ENCODE measurements at places on chromosomes 6 and 20.

DNA sequence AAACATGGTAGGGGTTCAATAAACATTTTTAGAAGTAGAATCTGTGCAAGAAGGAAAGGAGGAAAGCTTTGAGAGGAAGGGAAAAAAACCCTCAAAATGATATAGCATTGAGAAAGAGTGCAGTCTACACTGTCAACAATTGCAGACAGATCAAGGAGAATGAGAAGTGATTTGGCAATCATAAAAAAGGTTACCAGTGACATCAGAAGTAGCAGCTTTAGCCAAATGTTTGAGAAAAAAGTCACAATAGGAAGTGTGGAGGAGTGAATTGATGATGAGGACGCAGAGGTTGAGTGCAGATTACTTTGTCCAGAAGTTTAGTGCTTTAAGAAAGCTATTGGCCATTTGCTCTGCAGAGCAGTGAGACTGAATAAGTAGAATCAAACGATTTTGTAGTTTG, 155.0 kb downstream of the GJA1 start:
- DNase-seq, result no peak

DNA sequence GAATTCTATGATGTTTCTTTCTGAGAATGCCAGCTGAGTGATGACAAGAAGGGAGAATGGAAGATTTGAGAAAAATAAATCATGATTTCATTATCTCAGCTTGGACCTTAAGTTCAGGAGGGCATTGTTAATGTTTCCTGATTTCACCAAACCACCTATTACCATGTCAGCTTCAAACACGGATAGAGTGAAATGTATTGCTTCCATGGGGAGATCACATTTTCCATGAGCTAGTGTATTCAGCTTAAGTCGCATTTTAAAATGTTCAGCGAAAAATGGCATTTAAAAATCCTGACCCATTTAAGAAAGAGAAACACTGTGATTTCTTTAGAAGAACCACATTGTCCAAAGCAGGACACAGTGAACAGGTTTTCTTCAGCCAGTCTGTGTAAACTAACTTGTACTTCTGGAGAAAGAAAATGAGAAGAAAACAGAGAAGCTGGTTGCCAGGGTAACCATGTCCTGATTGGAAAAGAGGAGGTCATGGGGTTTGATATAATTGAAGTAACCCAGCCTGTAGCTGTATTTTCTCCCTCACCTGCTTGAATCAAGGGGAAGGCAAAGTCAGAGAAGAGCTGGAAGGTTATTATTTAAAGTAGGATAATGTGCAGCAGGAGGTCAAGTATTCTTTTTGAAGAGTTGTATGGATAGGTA, 684.1 kb upstream of the NRSN1 start:
- DNase-seq, result no peak

DNA sequence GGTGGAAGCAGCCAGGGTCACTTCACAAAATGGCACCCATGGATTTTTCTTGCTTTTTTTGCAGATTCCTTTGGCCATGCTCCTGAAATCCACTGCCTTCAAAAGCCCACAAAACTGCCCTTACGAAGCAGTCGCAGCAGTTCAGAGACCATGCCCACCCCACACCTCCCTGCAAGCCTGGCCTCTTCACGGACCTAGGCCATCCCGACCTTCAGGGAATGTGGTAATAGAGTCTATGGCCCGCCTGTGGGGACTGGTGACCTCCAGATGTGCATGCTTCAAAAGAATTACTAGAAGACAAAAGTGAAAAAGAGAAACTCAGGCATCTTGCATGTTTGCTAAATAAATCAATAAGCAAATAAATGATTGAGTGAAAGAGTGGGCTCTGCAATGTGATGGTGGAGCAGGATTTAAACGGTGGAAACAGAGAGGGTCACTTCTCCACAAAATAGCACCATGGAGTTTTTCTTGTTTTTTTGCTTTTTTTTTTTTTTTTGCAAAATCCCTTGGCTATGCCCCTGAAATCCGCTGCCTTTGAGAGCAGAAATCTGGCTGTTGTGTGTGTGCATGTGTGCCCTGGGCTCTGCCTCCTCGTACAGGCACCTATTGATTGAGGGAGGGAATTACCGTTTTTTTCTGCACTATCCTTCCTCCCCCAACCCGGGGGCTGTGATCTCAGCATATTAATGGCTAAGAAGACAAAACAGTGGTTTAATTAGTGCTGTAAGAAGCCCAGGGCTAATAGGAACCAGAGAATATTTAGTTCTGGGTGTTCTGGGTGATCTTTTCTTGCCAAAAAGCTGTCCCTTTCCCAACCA, 107.4 kb downstream of the PXDC1 start:
- DNase-seq, result no peak

GRCh38 chr20:48901326-48901725, 20.2 kb upstream of the ARFGEF2 start:
- no peak for DNase-seq

GRCh38 chr20:64113796-64114355, 6.5 kb upstream of the NPBWR2 start:
- DNase-seq, result no peak

DNA sequence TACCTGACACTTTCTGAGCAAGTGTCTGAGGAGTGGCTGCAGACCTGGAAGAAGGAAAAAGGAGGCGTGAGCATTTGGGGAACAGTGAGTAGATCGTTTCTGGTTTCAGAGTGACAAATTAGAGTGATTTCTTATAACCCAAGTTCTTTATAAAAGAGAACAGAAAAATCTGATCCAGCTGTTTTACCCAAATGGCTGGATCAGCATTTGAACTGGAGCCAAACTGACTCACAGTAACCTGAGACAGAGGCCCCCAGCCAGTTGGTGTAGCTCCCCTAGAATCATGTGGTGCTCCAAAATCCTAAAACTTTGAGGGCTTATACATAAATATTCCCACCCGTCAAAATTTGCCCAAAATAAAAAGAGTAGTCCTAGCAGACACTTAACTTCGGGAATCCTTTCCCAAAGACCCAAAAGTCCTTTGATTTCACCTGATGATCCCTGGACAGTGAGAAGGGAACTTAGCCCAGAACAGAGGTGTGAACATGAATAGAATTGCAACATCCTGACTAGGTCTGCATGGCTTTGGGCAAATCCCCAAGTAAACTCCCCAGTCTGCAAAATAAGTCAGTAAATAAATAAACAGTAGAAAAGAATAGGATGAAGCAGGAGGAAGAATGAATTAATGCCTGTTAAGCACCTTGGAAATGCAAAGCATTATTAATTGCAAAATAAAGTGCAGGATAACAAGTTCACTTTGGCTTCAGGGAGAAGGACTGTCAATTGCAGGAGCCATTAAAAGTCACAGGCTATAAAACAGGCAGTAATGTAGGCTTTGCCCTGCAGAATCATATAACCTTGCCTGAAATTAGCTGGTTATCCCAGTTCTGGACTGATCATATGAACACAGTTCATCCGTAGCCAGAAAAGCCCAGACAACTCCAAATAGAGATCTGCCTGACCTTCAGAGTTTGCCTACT, 262.0 kb upstream of the JARID2 start:
- no peak for DNase-seq

DNA sequence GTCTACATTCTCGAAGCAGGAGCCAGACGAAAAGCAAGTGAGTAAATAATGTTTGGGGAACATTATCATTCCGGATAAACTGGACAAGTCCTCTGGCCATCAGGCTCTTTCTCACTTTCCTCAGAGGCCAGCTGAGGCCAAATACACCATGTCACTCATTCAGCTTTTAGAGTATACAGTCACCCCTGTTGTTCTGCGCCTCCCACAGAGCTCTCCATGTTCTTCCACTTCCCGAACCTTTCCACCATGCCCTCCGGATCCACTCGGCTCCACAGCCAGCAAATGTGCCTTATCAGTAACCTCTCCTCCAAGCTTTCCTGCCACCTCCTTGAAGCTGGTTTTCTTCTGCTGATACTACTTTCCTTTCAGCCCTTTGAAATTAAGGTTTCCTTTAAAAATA, 31.7 kb downstream of the LATS1 start:
- no peak for DNase-seq

DNA sequence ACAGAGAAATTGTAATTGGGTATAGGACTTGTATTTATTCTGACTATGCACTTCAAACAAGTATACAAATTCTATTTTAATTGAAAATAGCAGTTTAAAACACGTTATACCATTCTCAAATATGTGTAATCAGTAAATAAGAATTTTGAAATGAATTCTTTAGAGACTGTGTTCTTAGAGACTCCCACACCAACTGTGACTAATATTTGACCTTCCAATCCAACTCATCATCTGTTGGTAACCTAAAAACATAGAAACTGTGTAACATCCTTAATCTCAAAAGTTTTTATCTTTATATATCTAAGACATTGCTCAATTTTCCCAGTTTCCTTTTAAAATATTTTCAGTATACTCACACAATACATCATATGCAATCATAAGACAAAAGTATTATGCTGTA, 83.9 kb downstream of the KHDRBS2 start:
- no peak for DNase-seq

DNA sequence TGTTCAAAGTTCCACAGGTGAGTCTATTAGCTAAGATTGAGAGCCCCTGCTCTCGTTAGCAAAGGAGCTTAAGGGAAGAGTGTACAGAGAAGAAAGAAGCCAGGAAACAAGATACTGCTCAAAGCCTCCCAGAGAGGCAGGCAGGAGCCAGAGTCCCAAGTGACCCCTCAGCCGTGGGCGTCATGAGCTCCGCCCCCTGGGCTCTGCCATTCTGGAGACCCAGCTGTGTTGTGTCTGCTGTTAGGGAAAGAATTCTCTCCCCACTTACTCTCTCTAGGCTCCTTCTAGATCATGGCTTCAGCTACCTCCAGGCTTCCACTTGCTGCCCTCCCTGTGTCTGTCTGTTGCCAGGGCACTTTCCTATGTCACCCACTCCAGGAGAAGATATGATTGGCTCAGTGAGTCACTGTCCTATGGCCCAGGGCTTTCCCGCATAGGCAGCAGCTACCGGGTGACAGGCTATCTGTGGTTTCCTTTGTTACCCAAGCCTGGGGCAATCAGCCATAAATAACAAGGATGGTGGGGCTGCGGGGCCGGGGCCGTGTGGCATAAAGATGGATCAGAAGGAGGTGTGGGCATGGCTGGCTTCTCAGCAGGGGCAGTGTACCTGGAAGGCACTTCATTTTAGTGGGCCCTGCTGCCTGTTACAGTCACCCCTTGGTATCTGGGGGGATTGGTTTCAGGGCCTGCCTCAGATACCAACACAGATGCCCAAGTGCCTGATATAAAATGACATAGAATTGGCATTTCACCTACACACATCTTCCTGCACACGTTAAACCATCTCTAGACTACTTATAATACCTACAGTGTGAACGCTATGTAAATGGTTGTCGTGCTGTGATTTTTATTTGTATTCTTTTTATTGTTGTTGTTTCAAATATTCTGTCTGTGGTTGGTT, 118.9 kb downstream of the ARMC2 start:
- DNase-seq, result no peak

- DNase-seq, result no peak
Measured at GRCh38 chr6:118963003-118963402, 28.0 kb upstream of the MCM9 start.

GRCh38 chr6:37047689-37048402, 42.4 kb downstream of the FGD2 start:
- no peak for DNase-seq

GRCh38 chr6:4809999-4810918, 34.1 kb downstream of the CDYL start:
- DNase-seq, result no peak

- DNase-seq, result no peak
Measured at GRCh38 chr6:139152892-139153271, 18.0 kb downstream of the HECA start.

DNA sequence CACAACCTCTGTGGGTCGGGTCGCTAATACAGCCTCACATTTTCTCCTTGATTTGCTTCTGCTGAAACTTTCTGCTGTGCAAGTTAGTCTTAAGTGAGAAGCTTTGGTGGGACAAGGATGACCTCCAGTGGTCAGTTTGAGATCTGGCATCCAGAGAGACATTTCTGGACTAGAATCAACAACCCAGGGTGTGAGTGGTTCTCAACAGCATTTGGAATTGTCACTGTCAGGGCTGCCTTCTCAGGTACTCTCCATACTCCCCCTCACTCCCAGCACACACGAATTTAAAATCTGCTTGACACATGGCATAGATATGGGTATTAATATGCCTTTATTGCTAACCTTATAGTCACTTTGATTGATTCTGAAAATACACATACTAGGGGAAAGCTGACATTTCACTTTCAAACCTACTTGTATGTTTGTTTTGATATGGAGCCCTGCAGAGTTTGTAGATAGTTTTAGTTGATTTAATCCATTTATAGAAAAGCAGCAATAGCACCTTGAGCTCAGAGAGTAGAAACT, 13.2 kb downstream of the OTOR start:
- no peak for DNase-seq

DNA sequence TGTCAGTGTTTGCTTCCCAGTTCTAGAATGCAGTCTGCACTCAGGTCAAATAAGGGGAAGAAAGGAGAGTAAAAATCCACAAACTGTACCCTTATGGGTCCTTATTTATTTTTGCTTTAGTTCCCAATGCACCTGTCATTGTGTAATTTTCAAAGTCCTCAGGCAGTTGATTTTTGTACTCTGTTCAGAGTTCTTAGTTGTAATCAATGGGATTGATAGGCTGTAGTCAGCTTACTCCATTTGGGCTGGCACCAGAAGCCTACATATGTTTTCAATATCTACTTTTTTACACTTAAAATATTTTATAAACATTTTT, 18.6 kb downstream of the AIG1 start:
- no peak for DNase-seq

DNA sequence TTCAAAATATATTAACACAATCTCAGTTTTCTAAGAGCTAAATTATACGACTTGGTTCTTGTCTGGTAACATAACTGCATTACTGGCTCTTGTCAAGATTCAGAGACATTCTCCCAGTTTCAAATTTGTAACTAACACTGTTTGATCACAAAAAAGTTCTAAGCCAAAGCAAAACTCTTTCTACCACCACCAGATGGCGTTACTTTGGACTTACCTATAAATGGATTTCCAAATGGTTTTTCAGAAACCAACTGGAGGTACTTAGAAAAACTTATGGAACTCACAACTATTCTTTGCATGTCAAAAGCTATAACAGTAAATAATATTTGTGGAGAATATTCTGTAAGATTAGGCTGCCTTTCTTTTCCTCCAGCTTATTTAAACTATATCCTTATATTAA, 34.2 kb upstream of the GFRAL start:
- DNase-seq, result no peak

GRCh38 chr6:7846966-7847818, 63.4 kb downstream of the TXNDC5 start:
- DNase-seq, result no peak

DNA sequence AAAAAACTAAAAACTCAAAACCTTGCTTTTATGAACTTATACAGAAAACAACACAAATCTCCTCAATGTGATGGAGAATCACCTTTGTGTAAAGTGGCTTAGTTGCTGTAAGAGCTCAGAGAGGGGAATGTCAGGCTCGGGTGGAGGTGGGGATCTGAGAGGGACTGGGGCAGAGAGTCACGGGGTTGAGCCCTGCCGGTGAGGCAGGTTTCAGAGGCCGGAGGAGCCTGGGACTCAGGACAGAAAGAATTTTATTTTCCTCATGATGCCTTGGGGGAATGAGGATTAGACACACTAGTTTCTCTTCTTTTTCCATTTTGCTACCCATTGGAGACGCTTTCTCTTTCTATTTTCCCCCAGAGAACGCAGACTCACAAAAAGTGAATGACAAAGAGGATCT, 252.3 kb upstream of the FOXQ1 start:
- no peak for DNase-seq

- DNase-seq, result no peak
Measured at GRCh38 chr6:38136547-38136946, 317.0 kb downstream of the ZFAND3 start.

Data from D721Med (cell line).